Activated CD8-positive, alpha-beta T cell treated with anti-CD3 and anti-CD28 coated beads for 36 hours (primary cell): ENCODE measurements at places on chromosomes 4 and X. TPM values are rescaled to one million over a fixed set of nuclear protein-coding genes. Genes with fewer than 3 reads are reported as not detected.
A peak's percentile ranks its signal among the peaks of the same experiment; 100 is the strongest.

- no peak overlapping the region for H3K4me3 ChIP-seq
- no peaks in the 10 kb centered on the region for H3K36me3 ChIP-seq
- no peak overlapping the region for H3K27ac ChIP-seq
- peaks cover 3% of the 10 kb centered on the region for H3K27me3 ChIP-seq
These were observed 20.4 kb upstream of the DCTD start for GRCh38 chr4:182937268-182938204.

DNA sequence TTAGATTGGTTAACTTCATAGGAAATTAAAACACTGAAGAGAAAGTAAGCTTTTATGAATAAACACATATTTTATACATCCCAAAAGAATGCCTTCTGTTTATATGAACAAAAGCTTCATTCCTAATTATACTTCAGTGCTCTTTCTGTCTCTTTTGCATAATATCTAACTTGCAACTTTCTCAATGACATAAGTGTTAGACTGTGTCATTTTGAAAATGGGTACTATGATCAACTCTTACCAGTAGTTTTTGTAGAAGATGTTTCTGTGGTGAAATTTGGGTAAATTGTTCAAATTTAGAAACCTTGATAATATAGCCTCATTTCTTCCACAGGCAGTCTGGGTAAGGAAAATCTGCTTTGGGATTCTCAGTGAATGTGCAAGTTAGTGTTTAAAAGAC, 991.4 kb downstream of the CCSER1 start:
- no peaks in the 10 kb centered on the region for H3K4me1 ChIP-seq
- H3K36me3 ChIP-seq: no peaks in the 10 kb centered on the region
- no peak overlapping the region for H3K4me3 ChIP-seq
- no peaks in the 10 kb centered on the region for H3K27me3 ChIP-seq
- no peak for DNase-seq

DNA sequence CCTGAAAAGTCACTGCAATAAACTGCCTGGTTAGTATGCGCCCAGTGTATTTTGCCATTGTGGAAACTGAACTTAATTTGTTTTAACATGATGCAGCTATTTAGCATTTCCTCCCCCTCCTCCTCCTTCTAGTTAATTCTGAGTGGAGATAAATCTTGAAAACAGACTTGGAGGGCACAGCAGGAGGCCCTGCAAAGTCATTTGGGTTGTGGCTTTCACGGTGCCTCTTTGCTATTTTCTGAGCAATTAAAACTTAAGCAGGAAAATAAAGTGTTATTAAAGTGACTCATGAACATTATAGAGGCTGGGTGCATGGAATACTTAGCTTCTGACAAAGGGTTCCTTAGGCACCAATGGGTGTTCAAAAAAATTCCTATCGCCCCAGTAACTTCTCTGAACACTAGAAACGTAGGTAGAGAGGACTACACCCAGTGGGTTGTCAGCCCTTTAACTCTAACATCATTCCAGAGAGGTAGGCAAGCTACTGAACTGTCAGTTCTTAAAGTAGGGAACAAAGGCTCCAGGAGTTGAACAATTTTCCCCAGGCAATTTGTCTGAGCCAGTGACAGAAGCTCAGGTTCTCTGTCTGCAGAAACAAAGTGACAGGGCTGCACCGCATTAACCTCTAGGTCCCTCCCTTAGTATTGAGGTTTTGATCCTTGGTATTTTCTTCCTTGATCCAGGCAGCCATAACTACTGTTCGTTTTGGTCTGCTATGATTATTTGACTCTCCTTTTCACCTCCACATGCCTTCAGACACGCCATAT, 158.3 kb upstream of the KIT start:
- no peaks in the 10 kb centered on the region for H3K36me3 ChIP-seq
- DNase-seq: no peak
- H3K27ac ChIP-seq: no peak overlapping the region
- H3K27me3 ChIP-seq: peaks cover 3% of the 10 kb centered on the region

ADH1C gene
- not detected for total RNA-seq

GRCh38 chr4:6175426-6175825, 24.9 kb downstream of the JAKMIP1 start:
- H3K4me1 ChIP-seq: peaks cover 34% of the 10 kb centered on the region
- DNase-seq: no peak
- no peaks in the 10 kb centered on the region for H3K27me3 ChIP-seq
- peaks cover 16% of the 10 kb centered on the region for H3K36me3 ChIP-seq
- H3K27ac ChIP-seq: no peak overlapping the region

GRCh38 chr4:1201851-1202525, 29.6 kb upstream of the SPON2 start:
- peak; percentile 92 for DNase-seq
- peaks cover 2% of the 10 kb centered on the region for H3K36me3 ChIP-seq
- no peaks in the 10 kb centered on the region for H3K27me3 ChIP-seq
- H3K4me3 ChIP-seq: peak overlapping the region; percentile 72
- peak overlapping the region; percentile 96 for H3K27ac ChIP-seq

FAM236B gene
- not detected for total RNA-seq

- no peak overlapping the region for H3K27ac ChIP-seq
- H3K4me1 ChIP-seq: peaks cover 3% of the 10 kb centered on the region
- DNase-seq: no peak
- no peaks in the 10 kb centered on the region for H3K27me3 ChIP-seq
These were observed 92.1 kb downstream of the SCFD2 start for GRCh38 chr4:53273726-53274125.

DNA sequence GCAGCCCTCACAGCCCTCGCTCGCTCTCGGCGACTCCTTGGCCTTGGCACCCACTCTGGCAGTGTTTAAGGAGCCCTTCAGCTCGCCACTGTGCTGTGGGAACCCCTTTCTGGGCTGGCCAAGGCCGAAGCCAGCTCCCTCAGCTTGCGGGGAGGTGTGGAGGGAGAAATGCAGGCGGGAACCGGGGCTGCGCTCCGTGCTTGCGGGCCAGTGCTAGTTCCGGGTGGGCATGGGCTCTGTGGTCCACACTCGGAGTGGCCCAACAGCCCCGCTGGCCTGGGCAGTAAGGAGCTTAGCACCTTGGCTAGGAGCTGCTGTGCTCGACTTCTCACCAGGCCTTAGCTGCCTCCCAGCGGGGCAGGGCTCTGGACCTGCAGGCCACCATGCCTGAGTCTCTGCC, 192.6 kb downstream of the COX18 start:
- no peaks in the 10 kb centered on the region for H3K27me3 ChIP-seq
- no peak overlapping the region for H3K4me3 ChIP-seq
- no peak for DNase-seq
- H3K36me3 ChIP-seq: no peaks in the 10 kb centered on the region
- no peaks in the 10 kb centered on the region for H3K4me1 ChIP-seq

GRCh38 chr4:127143460-127144195, 489.1 kb upstream of the INTU start:
- no peak overlapping the region for H3K4me3 ChIP-seq
- H3K27ac ChIP-seq: no peak overlapping the region
- H3K4me1 ChIP-seq: no peaks in the 10 kb centered on the region
- H3K36me3 ChIP-seq: no peaks in the 10 kb centered on the region
- DNase-seq: no peak

- H3K27ac ChIP-seq: no peak overlapping the region
- no peak overlapping the region for H3K4me3 ChIP-seq
- peaks cover 2% of the 10 kb centered on the region for H3K4me1 ChIP-seq
- H3K27me3 ChIP-seq: peaks cover 1% of the 10 kb centered on the region
- DNase-seq: no peak
These were observed 33.2 kb upstream of the EDA2R start for GRCh38 chrX:66672106-66672505.

CTAG1B gene
- total RNA-seq: not detected

F9 gene
- total RNA-seq: not detected

GRCh38 chr4:142846108-142846728, at the start of gene INPP4B:
Gene INPP4B, minus strand, starts transcription at chr4:142846301.
- H3K4me1 ChIP-seq: peaks cover 5% of the 10 kb centered on the region

DNA sequence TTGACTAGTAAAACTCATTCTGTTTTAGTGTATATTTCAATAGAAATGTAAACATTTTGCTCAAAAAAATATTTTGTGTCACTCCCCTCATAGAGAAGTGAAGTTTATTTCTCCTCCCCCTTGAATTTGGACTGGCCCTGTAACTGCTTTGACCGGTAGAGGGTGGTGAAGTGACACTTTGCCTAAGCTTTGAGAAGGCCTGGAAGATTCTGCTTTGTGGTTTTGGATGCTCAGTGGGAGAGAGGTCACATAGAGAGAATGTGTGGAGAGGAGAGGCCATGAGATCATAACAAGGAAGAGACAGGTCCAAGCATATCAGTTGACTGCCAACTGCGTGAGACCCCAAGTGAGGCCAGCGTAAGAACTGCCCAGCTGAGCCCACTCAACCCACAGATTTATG, 19.1 kb upstream of the ARX start:
- DNase-seq: no peak
- no peak overlapping the region for H3K27ac ChIP-seq
- no peak overlapping the region for H3K4me3 ChIP-seq
- H3K4me1 ChIP-seq: no peaks in the 10 kb centered on the region
- no peaks in the 10 kb centered on the region for H3K36me3 ChIP-seq
- H3K27me3 ChIP-seq: no peaks in the 10 kb centered on the region

CYSLTR1 gene
- 0.45 TPM for total RNA-seq

DNA sequence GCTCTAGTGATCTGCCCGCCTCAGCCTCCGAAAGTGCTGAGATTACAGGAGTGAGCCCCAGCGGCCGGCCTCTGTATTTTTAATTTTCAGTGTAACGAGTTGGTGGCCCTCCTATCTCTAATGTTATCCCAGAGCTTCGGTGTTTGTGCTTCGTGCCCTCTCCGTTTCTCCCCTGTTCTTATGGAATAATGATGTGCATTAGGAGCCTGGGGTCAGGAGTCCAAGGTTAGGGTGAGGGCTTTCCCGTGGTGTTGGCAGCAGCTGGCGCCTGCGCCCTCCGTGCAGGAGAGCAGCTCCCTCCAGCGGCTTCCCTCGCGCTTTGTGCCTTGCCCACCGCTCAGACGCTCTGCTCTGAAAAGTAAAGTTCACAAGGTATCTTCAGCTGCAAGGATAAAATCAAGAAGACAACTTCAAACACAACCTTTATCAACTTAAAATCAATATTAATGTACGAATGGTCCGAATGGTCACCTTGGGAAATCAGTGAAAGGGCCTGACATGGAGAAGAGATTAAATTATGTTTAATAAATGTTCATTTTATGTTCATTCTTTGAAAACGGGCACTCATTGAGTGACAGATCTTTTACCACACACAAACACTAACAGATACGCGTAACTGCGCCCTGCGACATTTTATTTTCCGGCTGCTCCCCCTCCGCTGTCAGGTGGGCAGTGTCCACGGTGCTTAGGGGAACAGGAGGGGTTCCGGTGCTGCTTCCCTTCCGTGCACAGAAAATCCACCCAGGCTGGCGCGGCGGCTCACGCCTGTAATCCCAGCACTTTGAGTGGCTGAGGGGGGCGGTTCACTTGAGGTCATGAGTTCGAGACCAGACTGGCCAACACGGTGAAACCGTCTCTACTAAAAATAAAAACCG, 62.4 kb downstream of the TRAPPC11 start:
- H3K4me3 ChIP-seq: peak overlapping the region; percentile 62
- H3K36me3 ChIP-seq: no peaks in the 10 kb centered on the region
- DNase-seq: peak; percentile 68
- peak overlapping the region; percentile 60 for H3K27ac ChIP-seq

GRCh38 chr4:183223053-183223452, 97.0 kb downstream of the CLDN22 start:
- H3K4me3 ChIP-seq: no peak overlapping the region
- H3K27ac ChIP-seq: no peak overlapping the region
- no peaks in the 10 kb centered on the region for H3K36me3 ChIP-seq
- no peak for DNase-seq
- no peaks in the 10 kb centered on the region for H3K27me3 ChIP-seq

GRCh38 chr4:168433571-168433970, 46.7 kb downstream of the DDX60L start:
- no peak for DNase-seq
- H3K27me3 ChIP-seq: no peaks in the 10 kb centered on the region
- peaks cover 2% of the 10 kb centered on the region for H3K4me1 ChIP-seq
- H3K27ac ChIP-seq: no peak overlapping the region

MAGEA6 gene
- not detected for total RNA-seq

GRCh38 chr4:39825090-39825489, 127.2 kb downstream of the UBE2K start:
- no peak for DNase-seq
- H3K36me3 ChIP-seq: peaks cover 22% of the 10 kb centered on the region
- H3K27me3 ChIP-seq: no peaks in the 10 kb centered on the region
- H3K27ac ChIP-seq: no peak overlapping the region

GRCh38 chrX:51182545-51182944, 150.1 kb upstream of the NUDT10 start:
- H3K27me3 ChIP-seq: no peaks in the 10 kb centered on the region
- H3K27ac ChIP-seq: no peak overlapping the region
- DNase-seq: no peak
- H3K4me3 ChIP-seq: no peak overlapping the region
- H3K4me1 ChIP-seq: no peaks in the 10 kb centered on the region

DNA sequence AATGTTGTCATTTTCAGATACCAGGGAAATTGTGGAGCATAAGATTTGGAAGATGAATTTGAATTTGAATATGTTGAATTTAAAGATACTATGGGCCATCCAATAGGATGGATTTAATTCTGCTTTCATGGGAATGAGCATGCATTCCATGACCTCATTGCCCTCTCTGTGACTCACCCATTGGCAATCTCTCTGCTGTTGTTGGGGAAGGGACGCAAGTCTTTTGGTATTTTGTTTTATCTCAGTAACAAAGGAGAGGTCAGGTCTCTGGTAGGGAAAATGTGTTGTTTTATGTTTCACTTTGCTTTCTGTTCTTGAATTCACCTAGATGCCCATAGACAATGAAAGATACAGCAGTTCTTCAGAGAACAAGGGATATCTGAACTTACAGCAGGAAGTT, 42.1 kb upstream of the MAGEA4 start:
- no peaks in the 10 kb centered on the region for H3K4me1 ChIP-seq
- H3K36me3 ChIP-seq: no peaks in the 10 kb centered on the region
- no peak overlapping the region for H3K27ac ChIP-seq
- no peaks in the 10 kb centered on the region for H3K27me3 ChIP-seq
- no peak overlapping the region for H3K4me3 ChIP-seq

DNA sequence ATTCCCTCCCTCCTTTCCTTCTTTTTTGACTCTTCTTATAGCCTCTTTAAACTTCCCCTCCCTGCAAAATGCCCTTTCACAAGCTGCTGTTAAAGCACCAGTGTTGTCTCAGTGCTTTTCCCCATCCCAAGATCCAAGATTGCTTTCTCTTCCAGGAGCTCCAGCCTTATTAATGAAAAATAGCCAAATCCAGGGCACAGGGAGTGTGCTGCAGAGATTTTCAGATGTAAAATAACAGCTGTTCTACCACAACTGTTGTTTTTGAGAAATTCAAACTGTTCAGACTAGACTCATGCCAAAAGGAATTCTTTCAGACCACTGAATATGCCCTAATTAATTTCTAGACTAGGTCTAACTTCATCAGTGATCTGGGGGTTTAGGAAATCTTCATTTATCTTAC, 47.0 kb upstream of the GPC3 start:
- H3K27me3 ChIP-seq: no peaks in the 10 kb centered on the region
- H3K27ac ChIP-seq: no peak overlapping the region
- H3K36me3 ChIP-seq: no peaks in the 10 kb centered on the region
- DNase-seq: no peak
- no peaks in the 10 kb centered on the region for H3K4me1 ChIP-seq
- no peak overlapping the region for H3K4me3 ChIP-seq

GRCh38 chrX:111411983-111412382, at the start of gene DCX:
Gene DCX, minus strand, starts transcription at chrX:111412192. Its CDS starts 1,794 bp downstream, at chrX:111410398.
- no peak for DNase-seq
- H3K4me1 ChIP-seq: no peaks in the 10 kb centered on the region
- H3K4me3 ChIP-seq: no peak within 1 kb of the TSS
- no peaks in the 10 kb centered on the region for H3K36me3 ChIP-seq

CLGN gene
- 0.31 TPM for total RNA-seq

- H3K36me3 ChIP-seq: no peaks in the 10 kb centered on the region
- no peaks in the 10 kb centered on the region for H3K4me1 ChIP-seq
- H3K27me3 ChIP-seq: peaks cover 2% of the 10 kb centered on the region
These were observed 19.8 kb upstream of the MANBA start for GRCh38 chr4:102780476-102781144.
